ENCODE measurements at places on chromosomes 16 and 17.

- peak; percentile 18 for DNase-seq
Measured at GRCh38 chr17:752620-753219, 656 bp upstream of the GEMIN4 start.

DNA sequence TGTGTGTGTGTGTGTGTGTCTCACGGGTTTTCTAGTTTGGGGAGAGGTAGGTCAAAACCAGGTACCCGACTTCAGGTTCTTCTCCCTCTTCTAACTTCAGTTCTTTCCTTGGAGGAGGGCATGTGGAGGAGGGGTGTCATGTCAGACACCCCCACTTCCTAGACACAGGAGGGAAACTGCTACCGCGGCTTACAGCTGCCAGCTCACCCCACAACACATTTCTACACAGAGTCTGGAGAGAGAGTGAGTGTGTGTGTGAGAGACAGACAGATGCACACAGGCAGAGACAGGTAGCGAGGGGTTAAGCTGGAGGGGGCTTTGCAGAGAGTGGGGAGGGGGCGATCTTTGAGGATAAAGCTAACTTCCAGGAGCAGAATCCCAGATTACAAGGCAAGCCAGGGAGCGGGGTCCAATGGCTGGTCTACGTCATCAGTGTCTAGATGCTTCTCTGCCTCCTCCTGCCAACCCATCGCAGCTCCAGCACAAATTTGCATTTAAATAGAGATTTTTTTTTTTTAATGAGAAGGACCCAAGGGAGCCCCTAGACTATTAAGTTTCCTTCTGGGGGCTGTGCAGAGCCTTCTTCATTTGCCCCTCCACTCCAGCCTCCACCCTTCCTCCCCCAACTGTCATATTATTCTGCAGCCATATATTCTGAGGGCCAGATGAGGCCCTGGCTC lies 48.9 kb downstream of the MRM1 start:
- no peak for DNase-seq

- no peak for DNase-seq
Measured at GRCh38 chr16:57127836-57128235, 35.5 kb downstream of the CPNE2 start.

DNA sequence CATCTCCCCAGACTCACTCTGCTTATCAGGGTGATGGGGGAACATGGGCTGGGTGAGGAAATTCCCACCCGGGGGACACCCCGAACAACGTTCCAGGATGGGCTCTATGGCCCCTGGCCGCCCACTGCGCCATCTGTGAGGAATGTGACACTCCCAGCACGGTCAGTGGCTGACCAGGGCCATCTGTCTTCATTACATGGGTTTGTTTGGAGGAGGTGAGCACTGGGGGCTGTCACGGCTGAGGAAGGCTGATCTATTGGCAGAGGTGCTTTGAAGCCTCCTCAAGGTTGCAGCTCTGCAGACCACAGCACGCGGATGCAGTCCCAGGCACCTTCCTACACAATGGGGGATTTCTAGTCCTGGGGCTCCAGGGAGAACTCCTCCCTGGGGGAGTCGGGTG lies 214.1 kb upstream of the FOXF1 start:
- no peak for DNase-seq

DNA sequence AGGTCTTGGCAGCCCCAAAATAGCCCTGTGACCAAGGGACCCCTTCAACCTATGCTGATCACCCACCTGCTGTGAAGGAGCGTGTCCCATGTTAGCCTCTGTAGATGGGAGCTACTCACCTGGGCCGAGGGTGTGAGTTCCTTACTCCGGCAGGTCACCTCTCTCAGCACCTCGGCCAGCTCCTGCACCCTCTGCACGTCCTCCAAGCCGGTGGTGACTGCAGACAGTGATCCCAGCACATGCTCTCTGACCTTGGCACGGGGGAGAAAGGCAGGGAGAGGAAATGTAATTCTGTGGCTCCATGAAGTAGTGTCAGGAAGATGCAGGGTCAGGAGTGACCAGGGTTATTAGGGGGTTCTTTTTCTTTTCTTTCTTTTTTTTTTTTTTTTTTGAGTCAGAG lies 67.7 kb upstream of the BCO1 start:
- DNase-seq: no peak

- no peak for DNase-seq
Measured at GRCh38 chr17:34620458-34620857, 41.1 kb downstream of the TMEM132E start.

DNA sequence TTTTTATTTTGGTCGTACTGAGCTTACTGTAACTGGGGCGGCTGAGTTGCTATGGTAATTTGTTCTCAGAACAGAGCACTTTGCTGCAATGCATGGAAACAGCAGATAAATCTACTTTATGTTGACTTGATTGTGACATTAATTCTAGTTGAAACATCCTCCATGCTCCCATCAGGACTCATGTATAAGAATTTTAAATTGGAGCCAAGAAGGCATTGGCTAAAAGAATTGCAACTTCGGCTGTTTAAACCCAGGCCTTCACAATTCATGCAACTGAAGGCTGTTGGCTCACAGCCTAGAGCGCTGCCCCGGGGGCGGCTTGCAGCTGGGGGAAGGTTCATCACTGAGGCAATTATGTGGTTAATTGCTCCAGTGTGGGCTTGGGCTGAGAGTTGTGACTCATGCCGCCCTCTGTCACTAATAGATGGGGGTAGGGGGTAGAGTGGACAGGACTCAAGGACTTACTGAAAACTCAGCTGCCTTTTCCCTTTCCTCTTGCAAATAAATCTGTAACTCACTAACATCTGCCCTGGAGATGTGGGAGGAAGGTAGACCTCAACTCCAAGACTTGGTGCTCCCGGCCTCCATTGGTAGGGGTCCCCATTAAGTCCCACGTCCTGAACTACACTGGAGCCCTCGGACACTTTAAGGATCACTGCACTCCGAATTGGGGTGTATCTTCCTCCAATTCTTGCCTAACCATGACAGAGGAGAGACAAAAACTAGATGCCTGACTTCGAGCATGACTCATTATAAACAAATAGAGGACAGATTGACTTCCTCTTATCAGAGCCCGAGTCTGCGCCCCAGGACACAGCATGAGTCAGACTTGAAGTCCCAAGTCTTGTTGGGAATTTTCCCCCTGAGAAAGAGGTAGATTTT lies 37.5 kb downstream of the ERCC4 start:
- DNase-seq: peak; percentile 91

DNA sequence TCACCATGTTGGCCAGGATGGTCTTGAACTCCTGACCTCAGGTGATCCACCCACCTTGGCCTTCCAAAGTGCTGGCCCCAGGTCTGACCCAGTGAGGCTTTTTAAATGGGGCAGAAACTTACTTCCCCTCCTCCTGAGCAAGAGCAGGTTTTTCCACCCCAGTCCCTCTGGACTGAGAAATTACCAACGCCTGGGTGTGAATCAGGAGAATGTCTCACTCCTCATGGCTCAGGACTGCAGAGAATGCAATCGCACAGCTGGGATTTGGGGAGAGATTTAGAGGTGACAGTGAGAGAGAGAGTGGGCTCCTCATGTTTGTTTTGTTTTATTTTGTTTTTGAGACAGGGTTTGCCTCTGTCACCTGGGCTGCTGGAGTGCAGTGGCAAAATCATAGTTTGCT lies 203.6 kb downstream of the RAB11FIP4 start:
- DNase-seq: no peak

DNA sequence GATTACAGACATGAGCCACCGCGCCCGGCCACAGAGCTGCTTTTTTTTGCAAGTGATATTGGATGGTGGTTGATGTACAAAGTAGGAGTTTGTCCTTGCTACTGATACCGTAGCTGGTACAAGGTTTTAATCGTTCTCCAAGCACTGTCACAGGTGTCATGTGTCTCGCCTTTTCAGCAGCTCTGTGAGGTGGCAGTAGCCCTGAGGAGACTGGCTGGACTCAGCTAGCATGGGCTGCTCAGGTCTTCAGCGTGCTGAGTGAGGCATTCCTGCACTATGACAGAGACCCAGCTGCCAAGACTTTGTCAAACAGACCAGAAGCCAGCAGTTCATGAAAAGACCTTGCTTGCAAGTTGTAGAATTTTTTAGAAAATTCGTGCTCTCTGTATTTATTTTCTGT lies 7.2 kb downstream of the WWOX start:
- no peak for DNase-seq

DNA sequence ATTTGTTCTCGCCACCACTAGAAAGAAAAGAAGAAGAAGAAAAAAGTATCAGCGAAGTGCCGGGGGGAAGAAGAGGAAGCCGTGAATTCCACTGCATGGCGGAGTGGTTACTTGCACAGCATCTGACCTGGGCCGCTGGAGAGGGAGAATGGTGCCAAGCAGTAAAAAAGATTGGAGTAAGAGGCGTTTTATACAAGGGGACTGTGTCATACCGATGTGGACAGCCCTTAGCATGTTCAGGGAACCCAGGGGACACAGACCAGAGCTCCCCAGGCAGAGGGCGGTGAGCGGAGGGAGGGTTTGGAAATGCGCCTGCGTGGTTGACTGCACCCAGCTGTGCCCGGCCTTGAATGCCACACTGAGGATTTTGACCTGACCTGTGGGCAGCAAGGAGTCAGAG lies 52.8 kb downstream of the PLXDC1 start:
- no peak for DNase-seq

- DNase-seq: peak; percentile 45
Measured at GRCh38 chr17:10127819-10128425, 70.5 kb downstream of the GAS7 start.

GRCh38 chr17:29597361-29598172 lies 4.6 kb downstream of the ANKRD13B start:
- DNase-seq: no peak

DNA sequence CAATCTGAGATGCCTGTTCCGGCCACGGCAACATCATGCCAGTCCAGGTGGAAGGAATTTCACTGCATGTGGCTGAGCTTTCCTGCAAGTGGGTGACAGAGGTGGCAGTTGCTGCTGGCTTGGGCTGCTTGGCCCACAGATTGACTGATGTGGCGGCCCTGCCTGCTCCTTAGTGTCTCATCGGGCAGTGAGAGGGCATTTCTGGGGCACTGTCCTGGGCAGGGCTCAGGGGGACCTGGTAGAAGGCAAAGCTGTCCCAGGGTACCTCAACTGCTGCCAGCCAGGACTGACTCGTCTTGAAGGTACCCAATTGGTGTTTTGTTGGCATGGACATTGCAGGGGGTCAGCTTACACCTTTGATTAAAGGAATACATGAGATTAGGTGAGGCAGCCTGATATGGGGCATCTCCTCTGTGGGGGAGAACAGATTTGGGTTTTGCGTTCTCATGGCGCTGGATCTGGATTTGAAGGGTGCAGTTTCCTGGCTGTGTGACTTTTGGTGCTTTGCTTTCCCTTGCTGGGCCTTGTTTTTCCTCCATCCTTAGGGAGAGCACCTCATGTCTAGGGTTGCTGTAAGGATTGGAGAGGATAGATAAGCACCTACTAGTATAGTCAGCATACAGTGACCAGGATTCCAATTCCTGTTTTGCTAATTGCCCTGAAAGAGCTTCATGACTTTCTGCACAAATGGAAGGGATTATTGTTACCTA lies 5.4 kb downstream of the CMIP start:
- DNase-seq: no peak

- peak; percentile 82 for DNase-seq
Measured at GRCh38 chr16:14529010-14529669, 100.9 kb downstream of the PARN start.

- no peak for DNase-seq
Measured at GRCh38 chr17:69447726-69448125, 33.2 kb downstream of the MAP2K6 start.

DNA sequence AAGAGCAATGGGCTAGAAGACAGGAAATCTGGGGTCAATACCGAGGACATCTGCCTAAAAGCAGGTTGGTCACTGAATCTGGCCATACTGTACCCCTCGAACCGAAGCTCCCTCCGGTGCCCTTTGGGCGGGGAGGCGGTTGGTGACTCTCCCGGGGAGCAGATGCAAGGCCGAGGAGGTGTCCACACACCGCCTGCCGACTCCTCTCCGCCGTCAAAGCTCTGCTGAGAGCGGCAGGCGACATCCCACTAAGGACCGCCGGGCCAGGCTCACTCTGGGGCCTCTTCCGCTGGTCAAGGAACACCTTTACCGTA lies 458 bp downstream of the ZNF200 start:
- DNase-seq: no peak

GRCh38 chr17:1555651-1556471 lies 6.7 kb downstream of the PITPNA start:
- DNase-seq: no peak

DNA sequence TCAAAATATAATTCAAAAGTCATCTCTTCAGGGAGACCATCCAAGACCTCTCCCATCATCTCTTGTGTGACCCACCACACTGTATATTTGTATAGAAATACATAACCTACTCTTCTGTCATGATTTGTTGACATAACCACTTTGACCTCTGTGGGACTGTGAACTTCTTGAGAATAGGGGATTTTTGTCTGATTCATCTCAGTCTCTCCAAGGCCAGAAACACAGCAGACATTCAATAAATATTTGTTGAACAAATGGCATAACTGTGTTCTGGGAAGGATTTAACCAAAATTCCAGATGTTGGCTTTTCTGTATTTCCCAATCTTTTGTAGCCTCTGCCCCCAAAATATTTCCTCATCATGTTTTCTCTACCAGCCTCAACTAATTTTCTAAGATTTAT lies 169.7 kb downstream of the CDH11 start:
- DNase-seq: peak; percentile 85

- no peak for DNase-seq
Measured at GRCh38 chr17:66764506-66764905, 70.4 kb upstream of the CACNG5 start.

GRCh38 chr17:49959183-49959935 lies 9.6 kb upstream of the DLX4 start:
- no peak for DNase-seq

GRCh38 chr16:1045993-1046911 lies 26.3 kb upstream of the SSTR5 start:
- no peak for DNase-seq

GRCh38 chr17:82475458-82475857 lies 16.9 kb downstream of the NARF start:
- DNase-seq: peak; percentile 20

GRCh38 chr16:3256146-3256865 lies at the start of gene MEFV:
Gene MEFV (minus strand): TSS chr16:3256633. CDS start chr16:3256587, 46 bp downstream.
- DNase-seq: no peak

- DNase-seq: no peak
Measured at GRCh38 chr17:29880031-29880430, 50.0 kb downstream of the SSH2 start.

GRCh38 chr16:1471569-1472194 lies 3.1 kb downstream of the CLCN7 start:
- DNase-seq: no peak

GRCh38 chr16:46745617-46746016 lies 2.5 kb downstream of the MYLK3 start:
- DNase-seq: no peak

- DNase-seq: no peak
Measured at GRCh38 chr16:4369007-4369733, 2.5 kb upstream of the VASN start.

Data from brain microvascular endothelial cell (primary cell).